ENCODE measurements at places on chromosomes 11 and 22.
A peak's percentile ranks its signal among the peaks of the same experiment; 100 is the strongest.

GRCh38 chr22:42871146-42872050, 14.3 kb upstream of the ARFGAP3 start:
- DNase-seq = no peak

DNA sequence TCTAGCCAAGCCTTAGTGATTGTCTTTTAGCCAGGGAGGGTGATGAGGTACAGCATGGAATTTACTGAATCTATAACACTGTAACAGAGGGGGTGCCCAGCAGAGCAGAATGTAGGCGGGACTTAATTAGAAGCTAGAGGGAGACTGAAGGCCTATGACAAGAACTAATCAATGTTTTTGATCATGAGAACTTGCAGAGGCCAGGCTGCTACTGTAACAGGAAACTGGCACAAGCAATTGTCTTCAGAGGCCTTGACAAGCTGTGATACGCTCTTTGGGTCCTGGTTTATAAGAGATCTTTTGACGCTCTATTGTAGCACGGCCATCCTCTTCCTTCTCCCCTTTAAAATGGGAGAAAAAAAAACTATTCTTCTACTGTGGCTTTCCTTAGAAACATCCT, 1297.3 kb downstream of the JRKL start:
- DNase-seq = no peak

DNA sequence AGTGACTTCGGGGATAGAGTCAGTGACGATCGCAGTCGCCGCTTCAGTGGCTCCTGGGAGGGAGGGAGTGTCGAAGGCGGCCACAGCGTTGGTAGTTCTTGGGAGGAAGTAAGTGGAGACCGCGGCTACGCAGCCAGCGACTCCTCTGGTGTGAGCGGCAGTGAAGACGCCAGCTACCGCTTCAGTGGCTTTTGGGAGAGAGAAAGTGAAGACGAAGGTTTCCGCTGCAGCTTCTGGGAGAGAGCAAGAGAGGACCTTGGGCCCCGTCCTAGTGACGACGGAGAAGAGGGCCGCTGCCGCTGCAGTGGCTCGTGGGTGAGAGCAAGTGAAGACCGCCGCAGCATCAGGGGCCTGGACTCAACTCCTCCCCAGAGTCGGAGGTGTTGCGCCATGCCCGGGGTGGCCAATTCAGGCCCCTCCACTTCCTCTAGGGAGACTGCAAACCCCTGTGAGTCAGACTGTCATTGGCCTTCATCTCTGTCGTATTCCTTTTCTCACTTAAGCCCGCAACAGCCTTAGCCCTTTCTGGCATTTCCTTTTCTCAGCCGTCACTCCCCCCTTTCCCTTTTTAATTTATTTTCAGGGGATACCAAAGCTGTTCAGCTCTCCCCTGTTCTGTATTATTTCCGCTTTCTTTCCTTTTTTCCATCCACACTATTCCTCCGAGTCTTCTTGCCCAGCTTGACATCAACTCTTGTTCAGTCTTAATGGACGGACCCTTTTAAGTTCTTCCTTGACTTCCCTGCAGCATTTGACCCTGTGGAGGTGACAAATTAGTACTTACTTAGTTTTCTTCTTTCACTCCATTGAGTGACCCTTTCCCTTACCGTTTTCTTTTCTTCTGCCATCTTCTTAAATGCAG, 1.0 kb downstream of the ANKRD42 start:
- DNase-seq = no peak

DNA sequence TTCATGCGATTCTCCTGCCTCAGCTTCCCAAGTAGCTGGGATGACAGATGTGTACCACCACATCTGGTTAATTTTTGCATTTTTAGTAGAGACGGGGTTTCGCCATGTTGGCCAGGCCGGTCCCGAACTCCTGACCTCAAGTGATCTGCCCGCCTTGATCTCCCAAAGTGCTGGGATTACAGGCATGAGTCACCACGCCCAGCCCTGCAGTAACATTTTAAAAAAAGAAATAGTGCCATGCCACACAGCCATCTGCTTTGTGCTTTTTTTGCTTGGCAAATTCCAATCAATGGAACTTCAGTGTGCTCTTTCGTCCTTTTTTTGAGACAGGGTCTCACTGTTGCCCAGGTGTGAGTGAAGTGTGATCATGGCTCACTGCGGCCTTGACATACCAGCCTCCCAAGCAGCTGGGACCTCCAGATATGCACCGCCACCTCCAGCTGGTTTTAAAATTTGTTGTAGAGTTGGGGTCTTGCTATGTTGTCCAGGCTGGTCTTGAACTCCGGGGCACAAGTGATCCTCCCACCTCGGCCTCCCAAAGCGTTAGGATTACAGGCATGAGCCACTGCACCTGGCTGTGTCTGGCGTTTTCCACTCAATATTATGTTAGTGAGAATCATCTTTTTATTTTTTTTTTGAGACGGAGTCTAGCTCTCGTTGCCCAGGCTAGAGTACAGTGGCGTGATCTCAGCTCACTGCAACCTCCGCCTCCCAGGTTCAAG, 1.8 kb upstream of the CHADL start:
- no peak for DNase-seq

GRCh38 chr11:27718346-27718862, 18.1 kb upstream of the BDNF start:
- peak; percentile 8 for DNase-seq

- DNase-seq = no peak
These were observed 35.3 kb upstream of the LRRC4C start for GRCh38 chr11:41494716-41495115.

DNA sequence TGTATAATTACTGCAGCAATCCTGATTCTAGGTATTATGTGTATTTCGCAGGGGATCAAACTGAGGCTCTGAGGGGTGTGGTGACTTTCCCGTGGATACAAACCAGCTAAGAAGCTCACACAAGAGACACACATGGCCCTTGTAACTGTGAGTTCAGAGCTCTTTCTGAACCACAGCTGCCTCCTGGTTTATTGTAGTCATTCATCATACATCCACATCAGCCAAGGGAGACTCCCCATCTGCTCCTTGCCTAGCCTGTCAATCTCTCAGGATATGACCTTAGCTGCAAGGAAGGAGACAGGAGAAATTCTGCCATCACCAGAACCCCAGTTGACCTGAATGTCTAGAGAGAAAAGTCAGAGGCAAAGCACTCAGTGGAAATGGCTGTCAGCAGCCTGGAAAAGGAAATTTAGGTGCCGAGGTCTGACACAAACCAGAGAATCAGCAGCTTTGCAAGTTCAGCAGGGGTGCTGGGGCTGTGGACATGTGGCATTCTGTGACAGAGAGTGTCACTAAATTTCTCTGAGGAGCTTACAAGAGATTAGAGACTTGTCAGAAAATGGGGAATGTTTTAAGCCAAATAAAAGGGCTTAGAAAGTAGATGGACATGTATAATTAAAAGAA, 209.5 kb downstream of the AASDHPPT start:
- no peak for DNase-seq

GRCh38 chr11:9972989-9973388, 309.1 kb downstream of the SWAP70 start:
- peak; percentile 26 for DNase-seq

- DNase-seq = no peak
These were observed 36.1 kb downstream of the RNF169 start for GRCh38 chr11:74784726-74785125.

DNA sequence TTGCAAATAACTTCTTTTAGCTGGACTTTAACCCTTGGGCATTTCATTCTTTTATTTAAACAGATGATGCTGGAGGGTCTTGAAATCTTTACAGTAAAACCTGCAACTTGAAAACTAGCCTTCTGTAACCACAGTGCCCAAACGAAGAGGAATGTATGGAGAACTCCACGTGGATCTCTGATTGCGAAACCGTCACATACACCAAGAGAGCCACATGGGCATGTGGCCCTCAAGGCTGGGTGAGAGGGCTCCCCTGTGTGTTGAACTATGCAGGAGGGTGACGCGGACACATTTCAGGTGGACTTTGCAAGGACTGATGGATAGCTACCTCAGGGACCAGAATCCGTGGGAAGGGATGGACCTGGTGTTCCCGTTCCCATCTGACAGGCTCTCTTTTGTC, 30.6 kb downstream of the FAM118A start:
- DNase-seq = no peak
